ENCODE measurements at places on chromosomes 13 and 19.

DNA sequence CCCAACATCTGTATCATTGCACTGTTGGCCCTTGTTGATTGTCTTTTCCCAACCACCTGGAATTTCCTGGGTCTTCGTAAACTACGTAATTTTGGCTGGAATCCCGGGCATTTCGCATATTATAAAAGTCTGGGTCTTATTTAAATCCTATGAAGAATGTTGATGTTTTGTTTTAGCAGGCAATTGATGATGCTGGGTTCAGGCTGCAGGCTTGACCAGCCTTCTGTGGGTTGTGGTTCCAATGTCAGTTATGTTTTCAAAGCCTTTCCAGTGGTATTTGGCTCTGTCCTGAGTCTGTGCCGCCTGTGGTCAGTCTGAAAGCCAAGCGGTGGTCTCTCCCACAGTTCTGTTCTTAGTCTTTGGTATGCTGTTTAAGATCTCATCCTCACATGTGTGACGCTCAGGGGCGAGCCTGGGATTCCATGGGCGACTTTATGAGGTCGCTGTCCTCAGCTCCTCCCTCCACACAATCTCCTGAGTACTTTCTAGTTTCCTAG is 12.4 kb downstream of the SLC35E1 start:
- no peak for DNase-seq

DNA sequence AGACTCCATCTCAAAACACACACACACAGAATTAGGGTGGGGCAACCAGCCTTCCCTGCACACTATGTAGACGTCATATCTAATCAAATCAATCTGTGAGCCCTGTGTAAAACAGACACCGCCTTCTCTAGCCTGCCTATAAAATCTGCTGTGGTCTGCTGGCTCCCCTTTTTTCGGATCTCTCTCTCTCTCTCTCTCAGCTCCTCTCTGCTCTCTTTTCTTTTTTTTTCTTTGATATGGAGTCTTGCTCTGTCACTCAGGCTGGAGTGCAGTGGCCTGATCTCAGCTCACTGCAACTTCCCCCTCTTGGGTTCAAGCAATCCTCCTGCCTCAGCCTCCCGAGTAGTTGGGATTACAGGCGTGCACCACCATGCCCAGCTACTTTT is 11.8 kb upstream of the CD70 start:
- no peak for DNase-seq

DNA sequence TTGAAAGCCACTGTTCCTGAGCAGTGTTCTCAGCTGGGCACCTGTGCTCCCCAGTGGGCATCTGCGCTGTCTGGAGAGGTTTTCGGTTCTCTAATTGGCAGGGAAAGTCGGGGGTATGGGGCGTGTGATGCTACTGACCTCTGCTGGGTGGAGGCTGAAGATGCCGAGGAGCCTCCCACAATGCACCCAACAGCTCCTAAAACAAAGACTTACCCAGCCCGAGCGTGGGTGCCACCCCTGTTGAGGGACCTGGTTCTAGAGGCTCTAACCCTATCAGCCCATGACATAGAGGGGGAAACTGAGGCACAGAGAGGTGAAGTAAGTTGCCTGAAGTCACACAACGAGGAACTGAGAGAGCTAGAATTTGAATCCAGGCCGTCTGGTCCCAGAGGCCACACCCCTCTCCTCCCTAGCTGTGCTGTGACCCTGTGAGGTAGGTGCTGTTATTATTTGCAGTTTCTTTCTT is 2.3 kb downstream of the SPACA4 start:
- DNase-seq: no peak

DNA sequence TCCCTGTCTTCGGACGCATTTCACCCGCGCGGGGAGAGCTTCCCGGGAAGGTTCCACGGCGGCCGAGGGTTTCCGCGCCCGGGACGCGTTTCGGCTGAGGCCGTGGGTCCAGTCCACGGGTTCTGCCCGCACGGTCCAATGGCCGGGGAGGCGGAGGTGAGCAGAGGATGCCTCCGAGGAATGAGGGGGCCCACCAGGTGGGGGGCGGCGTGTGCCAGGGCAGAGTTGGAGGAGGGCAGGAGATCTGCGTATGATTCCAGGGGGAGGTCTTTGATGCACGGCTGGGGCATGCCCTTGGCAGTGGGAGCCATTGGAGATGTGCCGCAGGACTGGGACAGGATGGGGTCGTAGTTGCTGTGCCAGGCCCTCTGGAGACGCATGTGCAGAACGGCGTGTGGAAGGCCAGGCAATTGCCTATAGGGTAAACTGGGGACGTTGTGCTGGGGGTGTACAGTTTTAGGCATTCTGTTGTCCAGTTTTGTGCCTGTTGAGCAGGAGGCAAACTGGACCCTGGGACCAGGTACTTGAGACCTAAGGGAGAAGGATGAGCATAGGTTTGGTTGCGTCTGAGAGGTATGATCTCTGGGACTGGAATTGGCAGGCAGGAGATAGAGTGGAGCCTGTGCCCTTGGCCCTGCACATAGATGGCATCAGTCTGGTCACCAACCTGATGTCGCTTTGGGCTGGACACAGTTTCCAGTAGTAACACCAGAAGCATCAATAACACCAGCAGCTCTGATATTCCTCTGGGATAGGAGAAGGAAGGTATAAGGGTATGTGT is 751 bp downstream of the ZNF584 start:
- peak; percentile 9 for DNase-seq

DNA sequence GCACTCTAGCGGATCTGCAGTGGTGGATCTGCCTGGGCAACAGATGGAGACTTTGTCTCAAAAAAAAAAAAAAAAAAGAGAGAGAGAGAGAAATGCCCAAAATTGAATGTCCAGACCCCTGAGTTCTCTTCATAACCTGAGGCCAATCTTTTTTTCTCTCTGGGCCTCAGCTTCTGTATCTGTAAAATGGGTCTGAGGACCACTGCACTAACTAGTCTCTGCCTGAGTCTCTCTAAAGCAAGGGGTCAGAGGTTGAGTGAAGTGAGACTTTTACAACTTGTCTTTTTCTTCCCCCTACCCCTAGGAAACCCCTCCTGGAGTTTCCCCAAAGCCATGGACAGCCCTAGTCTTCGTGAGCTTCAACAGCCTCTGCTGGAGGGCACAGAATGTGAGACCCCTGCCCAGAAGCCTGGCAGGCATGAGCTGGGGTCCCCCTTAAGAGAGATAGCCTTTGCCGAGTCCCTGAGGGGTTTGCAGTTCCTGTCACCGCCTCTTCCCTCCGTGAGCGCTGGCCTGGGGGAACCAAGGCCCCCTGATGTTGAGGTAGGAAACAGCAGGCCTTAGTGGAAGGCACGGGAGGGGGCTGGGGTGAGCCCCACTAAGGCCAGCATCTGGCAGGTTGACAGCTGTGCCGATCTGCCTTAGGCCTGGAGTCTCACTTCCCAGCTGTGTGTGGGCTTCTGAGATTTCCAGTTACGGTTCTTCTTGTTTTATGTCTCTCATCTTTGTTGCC is 1.8 kb downstream of the TMEM91 start:
- no peak for DNase-seq
